ENCODE measurements at places on chromosomes 2 and 18.

GRCh38 chr18:59469463-59470180, 110.6 kb upstream of the LMAN1 start:
- DNase-seq: no peak

- DNase-seq: no peak
Measured at GRCh38 chr2:100934504-100935371, 67.4 kb upstream of the RPL31 start.

GRCh38 chr2:50042771-50043170, 888.5 kb upstream of the FSHR start:
- DNase-seq: no peak

- DNase-seq: no peak
Measured at GRCh38 chr2:55917117-55917516, 6.5 kb downstream of the EFEMP1 start.

GRCh38 chr2:28453396-28453795, 42.5 kb upstream of the PLB1 start:
- DNase-seq: no peak

DNA sequence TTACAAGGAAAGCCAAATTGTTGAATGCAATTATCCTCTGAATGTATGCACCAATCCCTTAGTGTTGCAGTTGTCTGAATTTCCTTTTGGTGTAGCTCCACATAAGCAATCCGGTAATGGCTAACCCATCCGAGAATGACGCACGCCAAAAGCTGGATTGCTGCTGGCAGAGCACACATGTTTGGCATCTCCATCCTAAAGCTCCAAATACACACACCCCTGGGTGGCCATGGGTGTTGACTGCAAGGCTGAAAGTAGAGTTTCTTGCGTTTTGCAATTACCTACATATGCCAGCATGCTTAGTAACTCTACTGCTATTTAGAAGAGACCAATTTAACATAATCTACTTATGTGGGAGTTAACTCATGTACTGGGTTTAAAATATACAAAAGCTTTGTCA, 53.1 kb downstream of the KCTD1 start:
- DNase-seq: no peak
